ENCODE measurements at places on chromosomes 1 and 21.

DNA sequence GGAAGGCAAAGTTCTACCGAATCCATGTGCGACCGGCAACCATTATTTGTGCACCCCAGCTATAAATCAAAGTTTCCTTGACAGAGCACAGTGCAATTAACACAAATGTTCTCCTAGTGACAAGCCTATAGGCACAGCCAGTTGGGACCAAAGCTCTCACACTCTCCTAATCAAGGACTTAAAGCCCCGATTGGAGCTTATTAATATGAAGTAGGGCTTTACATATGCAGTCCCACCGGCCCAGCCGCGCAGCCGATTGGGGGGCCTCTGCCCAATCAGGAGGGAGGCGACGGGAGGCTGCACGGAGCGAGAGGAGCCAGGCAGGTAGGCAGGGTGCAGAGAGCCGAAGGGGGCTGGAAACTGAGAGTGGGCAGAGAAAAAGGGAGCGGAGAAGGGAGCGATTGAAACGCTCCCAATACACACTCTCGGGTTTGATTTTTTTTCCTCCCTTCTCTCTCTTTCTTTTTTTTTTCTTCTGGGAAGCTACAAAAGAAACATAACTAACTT lies at the start of gene ESRRG:
TSS of gene ESRRG (minus strand) at position 156 of the 507 bp plus-strand sequence. CDS start at position 26, 130 bp downstream.
- peak; percentile 37 for DNase-seq

DNA sequence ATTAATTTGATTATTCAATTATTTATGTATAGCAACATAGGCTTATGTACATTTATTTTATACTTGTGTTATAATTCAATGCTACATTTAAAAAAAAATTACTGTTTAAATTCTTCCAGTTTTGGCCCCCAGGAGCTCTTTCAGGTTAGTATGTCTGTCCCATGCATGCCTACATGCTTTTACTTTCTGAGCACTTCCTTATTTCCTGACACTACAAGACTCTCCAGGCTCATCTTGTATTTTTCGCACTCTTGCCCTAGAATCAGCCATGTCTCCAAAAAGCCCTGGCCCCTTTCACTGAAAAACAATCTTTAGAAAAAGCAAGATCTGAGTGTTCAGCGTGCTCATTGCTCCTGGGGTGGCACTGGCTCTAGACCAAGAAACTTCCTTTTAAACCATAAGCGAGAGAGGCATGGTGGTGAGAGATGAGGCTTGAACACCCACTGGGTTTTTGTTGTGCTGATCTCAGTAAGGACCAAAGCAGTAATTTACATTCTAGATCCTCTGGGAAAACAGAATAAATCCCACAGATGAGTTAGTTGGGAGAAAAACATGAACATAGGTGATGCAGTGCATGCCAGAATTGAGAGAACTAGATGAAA lies 95.0 kb downstream of the SLC30A10 start:
- no peak for DNase-seq

DNA sequence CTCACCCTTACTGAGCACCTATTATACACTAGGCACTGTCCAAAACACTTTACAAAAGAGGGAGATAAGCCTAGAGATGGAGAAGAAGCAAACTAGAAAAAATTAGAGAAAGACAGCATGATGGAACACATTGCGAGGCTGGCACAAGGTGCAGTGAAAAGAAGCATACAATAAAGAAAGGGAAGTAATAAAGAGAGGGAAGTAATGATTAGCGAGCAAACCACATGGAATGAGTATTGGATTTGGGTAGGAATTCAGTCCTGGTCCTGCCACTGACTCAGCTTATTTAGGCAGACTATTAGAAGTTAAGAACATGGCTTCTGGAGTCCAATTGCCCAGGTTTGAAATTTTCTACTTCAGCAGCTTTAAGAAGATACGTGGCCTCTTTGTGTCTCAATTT lies 32.6 kb upstream of the FNBP1L start:
- DNase-seq: no peak

- no peak for DNase-seq
These were observed 48.1 kb upstream of the ENAH start for GRCh38 chr1:225700889-225701465.

- DNase-seq: no peak
These were observed 571 bp downstream of the MARCKSL1 start for GRCh38 chr1:32335535-32335789.

- no peak for DNase-seq
These were observed 37.7 kb upstream of the COL6A1 start for GRCh38 chr21:45943630-45944540.

Measured in iPS DF 6.9 (cell line).